ENCODE measurements at places on chromosomes 1 and 21.

GRCh38 chr1:20931930-20932436, 144.9 kb upstream of the HP1BP3 start:
- no peak for DNase-seq

GRCh38 chr1:17791480-17791879, 36.3 kb downstream of the ACTL8 start:
- no peak for DNase-seq

DNA sequence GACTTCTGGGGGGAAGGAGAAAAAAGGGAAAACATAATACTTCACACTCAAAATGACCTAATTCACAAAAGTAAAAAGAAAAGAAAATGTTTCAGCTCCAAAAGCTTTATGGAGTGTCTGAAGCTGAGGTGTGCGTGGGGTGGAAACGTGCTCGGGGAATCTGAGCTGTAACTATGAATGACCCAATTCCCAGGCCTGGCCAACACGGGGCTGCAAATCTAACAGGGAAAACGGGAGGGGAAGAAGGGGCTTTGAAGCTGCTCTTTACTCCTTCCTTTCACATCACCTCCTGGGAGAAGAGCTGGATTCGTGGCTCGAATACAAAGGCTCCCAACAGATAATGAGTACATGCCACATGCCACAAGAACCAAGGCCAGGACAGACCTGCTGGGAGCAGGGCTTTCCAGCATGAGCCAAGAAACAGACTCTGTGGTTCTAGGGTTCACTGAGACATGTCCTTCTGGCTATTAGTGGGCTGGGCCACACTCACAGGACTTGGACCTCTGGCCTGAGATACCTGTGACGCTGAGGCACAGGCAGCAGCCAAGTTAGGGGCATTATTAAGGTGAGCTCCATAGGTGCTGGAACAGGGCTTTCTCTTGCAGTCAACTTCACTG, 51.5 kb downstream of the SLC66A1 start:
- no peak for DNase-seq

DNA sequence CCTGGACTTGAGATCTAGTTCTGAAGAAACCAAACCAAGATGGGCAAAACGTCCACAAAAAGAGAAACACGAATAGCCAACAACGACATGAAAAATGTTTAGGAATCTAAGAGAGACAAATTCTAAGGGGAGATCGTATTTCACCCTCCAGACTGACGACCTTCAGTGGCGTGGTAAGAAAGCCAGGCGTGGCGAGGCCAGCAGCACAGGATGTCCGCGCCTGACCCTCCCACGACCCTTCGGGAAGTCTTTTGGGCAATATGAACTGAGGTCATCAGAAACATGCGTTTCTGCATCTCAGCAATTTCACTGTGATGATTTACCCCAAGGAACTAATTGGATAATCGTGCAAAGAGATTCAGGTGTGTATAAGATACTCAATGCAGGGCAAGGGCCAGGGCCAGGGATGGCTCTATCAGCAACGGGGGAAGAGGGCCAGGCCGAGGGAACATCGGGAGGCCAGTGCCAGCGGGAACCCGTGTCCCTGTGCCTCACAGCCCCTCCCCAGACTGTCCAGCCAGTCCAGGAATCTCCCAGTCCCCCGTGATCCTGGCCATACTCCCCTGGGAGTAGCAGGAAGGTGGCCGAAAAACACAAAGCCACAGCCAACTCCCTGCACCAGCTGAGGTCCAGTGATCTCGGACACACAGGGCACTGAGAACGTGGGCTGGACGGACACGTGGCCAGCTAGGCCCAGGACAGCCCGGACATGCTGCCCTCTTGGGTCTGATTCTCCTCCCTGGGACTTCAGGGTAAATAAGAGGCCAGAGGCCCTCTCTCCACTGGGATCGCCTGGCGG, 53.6 kb upstream of the ADARB1 start:
- DNase-seq, result no peak

DNA sequence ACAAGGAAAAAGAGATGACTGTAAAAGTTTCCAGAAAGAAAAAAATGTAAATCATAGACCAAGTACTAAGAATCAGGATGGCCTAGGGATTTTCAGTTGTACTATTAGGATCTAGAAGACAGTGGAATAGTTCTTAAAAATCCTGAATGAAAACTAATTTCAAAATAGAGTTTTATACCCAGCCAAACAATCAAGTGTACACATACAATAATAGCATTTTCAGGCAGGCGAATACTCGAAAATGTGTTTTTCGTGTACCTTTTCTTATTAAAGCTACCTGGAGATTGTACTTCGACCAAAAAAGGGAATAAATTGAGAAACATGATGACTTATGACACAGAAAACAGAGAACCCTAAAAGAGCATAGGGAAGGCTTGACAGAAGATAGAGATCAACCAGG, 118.6 kb downstream of the SDCCAG8 start:
- DNase-seq, result no peak

- no peak for DNase-seq
Observed at GRCh38 chr1:165635329-165635728, 4.3 kb downstream of the MGST3 start.

DNA sequence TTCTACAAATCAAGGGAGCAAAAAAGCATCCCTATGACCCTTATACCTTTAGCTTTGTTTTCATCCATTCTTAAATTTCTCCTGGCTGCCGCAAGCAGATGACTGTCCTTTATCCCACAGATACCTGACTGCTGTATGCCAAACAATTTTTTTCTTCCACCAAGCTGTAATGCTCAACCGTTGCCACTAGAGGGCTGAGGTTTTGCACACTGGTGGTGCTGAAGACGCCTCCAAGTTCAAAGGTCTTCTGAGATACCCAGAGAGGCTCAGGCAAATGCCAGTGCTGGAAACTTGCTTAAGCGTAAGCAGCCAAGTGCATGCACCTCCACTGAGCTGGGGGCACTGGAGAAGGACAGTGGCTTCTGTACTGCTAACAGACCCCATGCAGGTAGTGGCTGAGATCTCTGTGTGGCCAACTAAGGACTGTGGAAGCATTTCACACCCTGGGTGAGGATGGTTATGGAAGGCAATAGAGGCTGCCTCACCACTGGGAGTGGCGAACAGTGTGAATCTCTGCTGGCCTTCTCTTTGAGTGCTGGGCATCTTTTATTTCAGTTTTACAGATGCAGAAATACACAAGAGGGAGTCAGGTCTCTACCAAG, 28.5 kb downstream of the CNIH3 start:
- peak; percentile 8 for DNase-seq

- no peak for DNase-seq
Observed at GRCh38 chr1:119908661-119909060, 12.3 kb upstream of the ADAM30 start.
